ENCODE measurements at places on chromosomes 5 and 9. TPM values are rescaled to one million over a fixed set of nuclear protein-coding genes. Genes with fewer than 3 reads are reported as not detected.

Gene PLEKHG4B
- total RNA-seq = 22.8 TPM

Gene OTP
- not detected for total RNA-seq

Gene BARHL1
- total RNA-seq = not detected

Gene DAB2IP
- 70.7 TPM for total RNA-seq

Gene IFNK
- total RNA-seq = not detected

Gene PCDHA13
- 3.8 TPM for total RNA-seq

GRCh38 chr5:60277941-60278340 lies 384.4 kb upstream of the PDE4D start:
- DNase-seq = no peak
- no peaks in the 10 kb centered on the region for H3K36me3 ChIP-seq
- H3K4me3 ChIP-seq = no peak overlapping the region
- H3K27ac ChIP-seq = no peak overlapping the region

GRCh38 chr9:81073821-81074220 lies 615.5 kb downstream of the TLE1 start:
- H3K4me1 ChIP-seq = peaks cover 5% of the 10 kb centered on the region
- no peak overlapping the region for H3K4me3 ChIP-seq
- H3K36me3 ChIP-seq = no peaks in the 10 kb centered on the region
- no peaks in the 10 kb centered on the region for H3K27me3 ChIP-seq
- DNase-seq = no peak

- no peaks in the 10 kb centered on the region for H3K27me3 ChIP-seq
- H3K27ac ChIP-seq = peak overlapping the region; percentile 74
- no peak for DNase-seq
- no peak overlapping the region for H3K4me3 ChIP-seq
- H3K36me3 ChIP-seq = no peaks in the 10 kb centered on the region
Observed at GRCh38 chr5:121834021-121834420, 17.7 kb upstream of the FTMT start.

- H3K27me3 ChIP-seq = no peaks in the 10 kb centered on the region
- no peaks in the 10 kb centered on the region for H3K36me3 ChIP-seq
- no peak overlapping the region for H3K4me3 ChIP-seq
Observed at GRCh38 chr9:116032683-116033440, 120.7 kb upstream of the PAPPA start.

DNA sequence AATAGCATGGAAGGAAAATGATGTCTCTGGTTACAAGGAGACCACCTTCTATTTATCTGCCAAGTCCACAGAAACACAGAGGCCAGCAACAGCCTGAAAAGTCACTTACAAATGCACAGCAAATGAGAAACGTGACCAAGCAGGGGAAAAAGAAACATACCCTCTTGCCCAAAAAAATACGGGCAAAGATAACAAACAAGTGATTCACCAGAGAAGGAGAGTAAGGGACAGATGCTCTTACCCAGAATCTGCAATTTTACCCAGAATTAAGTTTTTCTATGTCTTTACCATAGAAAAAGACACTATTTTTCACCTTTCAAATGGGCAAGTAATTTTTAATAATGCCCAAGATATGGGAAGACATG lies 28.1 kb downstream of the CAMSAP1 start:
- H3K27ac ChIP-seq = no peak overlapping the region
- H3K27me3 ChIP-seq = no peaks in the 10 kb centered on the region
- DNase-seq = no peak
- H3K4me3 ChIP-seq = no peak overlapping the region
- H3K36me3 ChIP-seq = peaks cover 30% of the 10 kb centered on the region

DNA sequence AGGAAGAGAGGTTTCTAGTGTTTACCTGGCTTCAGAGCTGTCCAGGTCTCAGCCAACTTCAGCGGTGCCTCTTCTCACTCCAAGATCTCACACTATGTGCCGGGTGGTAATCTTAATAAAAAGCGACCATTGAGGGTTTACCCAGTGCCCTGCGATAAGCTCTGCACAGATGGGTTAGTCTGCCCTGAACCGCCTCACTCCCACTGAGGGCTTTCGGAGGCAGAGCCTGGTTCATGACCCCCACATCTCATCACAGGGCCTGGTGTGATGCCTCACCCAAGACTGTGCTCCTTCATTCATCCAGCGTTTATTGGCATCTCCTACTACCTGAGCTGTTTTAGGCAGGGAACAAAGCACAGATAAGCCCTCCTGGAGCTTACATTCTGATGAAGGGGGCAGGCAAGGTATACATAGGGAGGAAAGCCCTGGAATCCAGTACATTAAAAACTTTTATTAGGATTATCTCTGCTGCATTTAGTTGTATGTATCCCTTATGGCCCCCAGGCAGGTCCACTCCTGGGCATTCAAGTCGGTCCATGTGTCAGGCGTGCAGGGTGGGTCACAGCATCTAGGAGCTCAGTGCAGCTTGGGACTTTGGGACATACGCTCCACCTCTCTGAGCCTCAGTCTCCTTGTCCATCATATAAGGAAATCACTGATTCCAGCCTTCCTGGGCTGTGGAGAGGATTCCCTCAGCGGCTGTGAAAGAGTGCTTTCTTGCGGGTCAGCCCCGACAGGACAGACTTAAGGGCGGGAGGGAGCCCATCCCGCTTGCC lies 613 bp upstream of the COL15A1 start:
- H3K27ac ChIP-seq = no peak overlapping the region
- peaks cover 78% of the 10 kb centered on the region for H3K27me3 ChIP-seq
- H3K4me3 ChIP-seq = peak overlapping the region; percentile 78
- H3K4me1 ChIP-seq = peaks cover 3% of the 10 kb centered on the region
- DNase-seq = no peak

DNA sequence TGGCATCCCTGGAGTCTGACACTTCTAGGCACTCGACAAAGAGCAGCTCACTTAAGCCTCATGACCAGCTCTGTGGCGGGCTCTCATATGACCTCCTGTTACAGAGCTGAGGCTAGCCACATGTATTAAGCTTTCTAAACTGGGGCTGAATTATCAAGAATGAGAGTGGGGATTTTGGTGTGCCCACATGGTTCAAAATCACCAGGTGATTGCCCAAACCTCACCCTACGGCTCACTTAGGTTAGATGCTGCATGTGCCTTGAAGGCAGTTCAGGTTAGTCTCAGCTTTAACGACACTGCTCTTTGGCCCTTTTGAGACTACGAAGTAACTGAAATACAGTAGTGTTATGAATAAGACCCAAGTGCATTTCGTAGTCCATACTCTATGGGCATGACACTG lies 39.4 kb upstream of the SMIM32 start:
- DNase-seq = no peak
- H3K27me3 ChIP-seq = peaks cover 12% of the 10 kb centered on the region
- no peak overlapping the region for H3K27ac ChIP-seq
- H3K36me3 ChIP-seq = no peaks in the 10 kb centered on the region
- H3K4me3 ChIP-seq = no peak overlapping the region

DNA sequence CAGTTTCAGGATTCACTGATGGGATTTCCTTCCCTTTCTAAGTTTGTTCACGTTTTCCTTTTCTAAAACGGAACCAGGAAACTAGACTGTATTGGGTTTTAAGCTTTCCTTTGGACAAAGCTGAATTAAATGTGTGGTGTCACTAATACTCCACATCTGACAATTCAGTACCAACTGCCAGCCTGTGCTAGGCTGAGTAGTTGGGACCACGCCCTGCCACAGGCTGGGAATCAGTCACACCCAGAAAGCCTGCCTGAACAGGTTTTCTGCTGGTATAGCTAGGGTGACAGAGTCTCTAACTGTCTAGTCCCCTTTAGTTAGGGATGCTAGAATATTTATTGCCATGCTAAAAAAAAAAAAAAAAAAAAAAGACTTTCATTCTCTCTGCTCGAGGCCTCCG lies 15.6 kb downstream of the SPACA9 start:
- no peak overlapping the region for H3K4me3 ChIP-seq
- no peak overlapping the region for H3K27ac ChIP-seq

- DNase-seq = no peak
- H3K27me3 ChIP-seq = no peaks in the 10 kb centered on the region
- no peaks in the 10 kb centered on the region for H3K4me1 ChIP-seq
- H3K27ac ChIP-seq = no peak overlapping the region
- no peak overlapping the region for H3K4me3 ChIP-seq
Observed at GRCh38 chr5:97728920-97729319, 545.9 kb upstream of the RIOK2 start.

DNA sequence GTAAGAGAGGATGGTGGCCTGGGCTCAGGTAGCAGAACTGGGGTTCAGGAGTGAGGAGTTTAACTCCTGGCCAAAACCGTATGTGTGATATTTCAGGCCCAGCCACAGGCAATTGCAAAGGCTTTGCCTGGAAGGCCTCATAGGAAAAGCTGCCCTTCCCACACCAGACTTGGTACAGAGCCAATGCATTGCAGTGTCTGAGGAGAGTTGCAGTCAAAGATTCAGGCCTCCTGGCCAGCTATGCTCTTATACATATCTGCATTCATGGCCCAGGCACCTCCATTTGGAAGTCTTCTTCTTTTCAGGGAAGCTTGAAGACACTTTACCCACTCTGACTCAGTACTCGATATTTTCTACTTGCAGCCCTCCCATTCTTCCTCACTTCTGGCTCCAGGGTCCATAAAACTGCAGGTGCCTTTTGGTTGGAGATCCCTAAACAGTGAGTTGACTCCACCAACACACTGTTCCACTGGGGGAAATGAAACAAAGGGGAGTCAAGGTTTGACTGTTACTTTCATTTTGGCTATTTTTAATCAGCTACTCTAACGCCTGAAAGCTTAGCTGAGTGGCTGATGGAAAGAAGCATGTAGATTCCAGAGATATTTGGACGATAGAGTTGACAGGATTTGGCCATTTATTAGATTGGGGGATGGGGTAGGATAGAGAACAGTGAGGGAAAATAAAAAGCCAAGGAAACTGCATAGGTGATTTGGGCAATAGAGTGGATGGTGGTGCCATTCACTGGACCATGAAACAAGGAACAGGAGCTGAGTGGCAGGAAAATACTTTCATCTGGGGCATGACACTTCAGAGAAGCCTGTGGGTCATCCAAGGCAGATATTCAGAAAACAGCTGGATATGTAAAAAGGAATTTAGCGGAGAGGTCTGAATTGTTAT lies 30.6 kb upstream of the IL33 start:
- H3K27ac ChIP-seq = no peak overlapping the region
- H3K36me3 ChIP-seq = no peaks in the 10 kb centered on the region
- no peaks in the 10 kb centered on the region for H3K27me3 ChIP-seq

GRCh38 chr5:173319646-173320045 lies 8.6 kb downstream of the STC2 start:
- no peak overlapping the region for H3K27ac ChIP-seq
- H3K27me3 ChIP-seq = peaks cover 6% of the 10 kb centered on the region
- no peak for DNase-seq
- no peaks in the 10 kb centered on the region for H3K4me1 ChIP-seq

GRCh38 chr9:21070171-21070571 lies 7.6 kb downstream of the IFNB1 start:
- peaks cover 3% of the 10 kb centered on the region for H3K4me1 ChIP-seq
- H3K4me3 ChIP-seq = no peak overlapping the region
- H3K27ac ChIP-seq = no peak overlapping the region
- no peaks in the 10 kb centered on the region for H3K36me3 ChIP-seq
- DNase-seq = peak; percentile 67

GRCh38 chr5:140565780-140566095 lies 1.1 kb downstream of the SLC35A4 start:
- H3K27me3 ChIP-seq = no peaks in the 10 kb centered on the region
- no peak for DNase-seq
- peak overlapping the region; percentile 93 for H3K4me3 ChIP-seq
- H3K27ac ChIP-seq = no peak overlapping the region
- H3K4me1 ChIP-seq = peaks cover 14% of the 10 kb centered on the region
- peaks cover 34% of the 10 kb centered on the region for H3K36me3 ChIP-seq

GRCh38 chr5:89721353-89721752 lies 688.2 kb downstream of the CETN3 start:
- H3K4me1 ChIP-seq = no peaks in the 10 kb centered on the region
- H3K27ac ChIP-seq = no peak overlapping the region
- H3K4me3 ChIP-seq = no peak overlapping the region
- DNase-seq = no peak
- no peaks in the 10 kb centered on the region for H3K36me3 ChIP-seq
- no peaks in the 10 kb centered on the region for H3K27me3 ChIP-seq

DNA sequence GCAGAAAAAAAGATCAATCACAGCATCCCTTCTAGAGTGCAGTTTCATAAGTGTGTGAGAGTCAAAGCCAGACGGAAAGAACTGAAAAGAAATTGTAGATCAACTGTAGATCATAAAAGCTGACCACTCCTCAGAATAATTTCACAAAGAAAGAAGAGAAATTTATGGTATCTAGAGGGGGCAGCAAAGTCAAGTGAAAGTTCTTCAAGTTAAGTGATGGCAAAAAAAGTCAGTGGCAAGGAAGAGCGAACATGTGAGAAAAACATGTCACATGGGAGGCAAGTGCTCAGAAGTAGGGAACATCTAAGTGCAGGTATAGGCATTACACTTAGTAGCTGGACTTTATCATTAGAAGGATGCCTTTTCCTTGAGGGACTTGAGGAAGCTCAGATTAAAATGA lies 245.1 kb upstream of the ISL1 start:
- DNase-seq = no peak
- H3K27me3 ChIP-seq = no peaks in the 10 kb centered on the region
- no peak overlapping the region for H3K4me3 ChIP-seq
- no peak overlapping the region for H3K27ac ChIP-seq
- H3K4me1 ChIP-seq = no peaks in the 10 kb centered on the region

GRCh38 chr5:180423598-180423997 lies 70.5 kb upstream of the GFPT2 start:
- H3K36me3 ChIP-seq = no peaks in the 10 kb centered on the region
- no peaks in the 10 kb centered on the region for H3K27me3 ChIP-seq
- DNase-seq = no peak
- H3K4me1 ChIP-seq = no peaks in the 10 kb centered on the region
- no peak overlapping the region for H3K4me3 ChIP-seq
- no peak overlapping the region for H3K27ac ChIP-seq

DNA sequence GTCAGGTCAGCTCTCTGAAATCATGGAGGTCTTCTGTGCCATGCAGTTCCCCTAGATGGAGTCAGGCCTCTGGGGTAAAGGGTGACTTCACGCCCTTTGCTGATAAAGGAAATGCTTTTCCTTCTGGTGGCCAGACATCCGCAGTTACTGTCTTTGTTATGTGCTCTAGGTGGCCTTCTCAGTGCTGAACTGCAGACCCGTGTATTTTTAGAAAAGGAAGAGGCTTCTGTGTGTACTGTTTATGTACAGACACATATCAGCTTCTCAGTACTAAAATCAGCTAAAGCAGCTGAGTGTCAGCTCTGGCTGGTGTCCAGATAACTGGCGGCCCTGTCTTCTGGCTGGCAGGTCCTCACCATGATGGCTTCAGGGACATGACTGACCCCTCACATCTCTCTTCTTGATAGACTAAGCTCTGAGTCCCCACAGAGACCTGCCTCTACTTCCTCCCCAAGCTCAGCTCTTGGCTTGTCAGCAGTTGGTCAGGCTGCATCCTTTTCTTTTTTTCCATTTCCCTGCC lies 75.3 kb downstream of the ARHGAP26 start:
- DNase-seq = no peak
- no peaks in the 10 kb centered on the region for H3K36me3 ChIP-seq
- H3K4me1 ChIP-seq = peaks cover 20% of the 10 kb centered on the region
- no peaks in the 10 kb centered on the region for H3K27me3 ChIP-seq
- H3K4me3 ChIP-seq = no peak overlapping the region
- no peak overlapping the region for H3K27ac ChIP-seq

GRCh38 chr9:110714314-110714713 lies 45.7 kb downstream of the MUSK start:
- H3K4me1 ChIP-seq = peaks cover 6% of the 10 kb centered on the region
- no peaks in the 10 kb centered on the region for H3K27me3 ChIP-seq
- no peak overlapping the region for H3K4me3 ChIP-seq
- no peaks in the 10 kb centered on the region for H3K36me3 ChIP-seq

Measured in endodermal cell (in vitro differentiated cells).